ENCODE measurements at places on chromosomes 7 and 10.
A peak's percentile ranks its signal among the peaks of the same experiment; 100 is the strongest.

DNA sequence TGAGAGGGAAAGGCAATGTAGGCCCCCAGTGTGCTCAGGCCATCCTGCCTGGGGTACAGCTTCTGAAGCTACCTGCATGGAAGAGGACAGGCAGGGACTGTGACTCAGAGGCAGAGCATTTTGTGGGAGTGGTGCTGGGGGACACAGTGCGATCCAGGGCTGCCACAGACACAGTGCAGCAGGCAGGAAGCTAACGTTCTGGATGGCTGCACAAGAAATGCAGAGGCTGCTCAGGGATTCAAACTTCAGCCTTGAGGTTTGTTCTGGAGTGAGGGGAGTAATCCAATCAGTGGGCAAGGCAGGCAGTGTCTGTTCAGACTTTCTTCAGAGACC, 648.0 kb upstream of the IGFBP3 start:
- DNase-seq: peak; percentile 68

DNA sequence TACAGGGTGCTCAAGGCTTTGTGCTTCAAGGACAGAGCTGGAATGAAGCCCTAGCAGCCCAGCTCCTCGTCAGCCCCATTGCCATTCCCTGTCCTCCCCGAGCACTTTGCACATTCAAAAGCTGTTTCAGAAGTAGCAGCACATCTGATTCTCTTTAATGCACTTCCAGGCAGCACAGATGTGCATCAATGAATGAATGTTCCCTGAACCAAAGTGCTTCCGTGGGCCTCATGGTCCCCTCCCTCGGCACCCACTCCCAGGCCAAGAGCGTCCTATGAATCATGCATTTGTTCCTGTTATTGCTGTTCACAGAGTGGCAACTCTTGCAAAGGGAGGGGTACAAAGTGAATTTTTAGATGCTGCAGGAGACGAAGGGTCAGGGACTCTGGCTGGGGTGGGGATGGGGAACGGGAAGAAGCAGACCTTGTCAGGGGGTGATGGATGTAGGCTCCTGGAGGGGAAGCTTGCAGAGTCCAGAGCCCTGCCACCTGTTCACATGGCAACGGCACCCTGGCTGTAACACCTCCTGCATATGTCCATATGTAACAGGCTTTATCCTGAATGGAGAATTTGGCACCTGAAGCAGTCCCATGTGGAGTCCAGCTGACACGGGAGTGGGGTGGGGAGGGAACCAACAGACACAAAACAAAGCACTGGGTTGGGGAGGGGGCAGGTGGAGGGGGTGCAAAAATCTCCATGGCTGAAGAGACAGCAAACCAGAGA, 62.2 kb upstream of the BAIAP2L1 start:
- DNase-seq: no peak

- peak; percentile 53 for DNase-seq
These were observed 5.7 kb upstream of the PRR15 start for GRCh38 chr7:29557954-29558353.

GRCh38 chr10:110751850-110752249, 107.7 kb downstream of the RBM20 start:
- DNase-seq: no peak

GRCh38 chr7:24907311-24907886, 72.6 kb downstream of the OSBPL3 start:
- no peak for DNase-seq

- DNase-seq: no peak
These were observed 97.9 kb upstream of the FZD8 start for GRCh38 chr10:35739998-35740397.

- DNase-seq: no peak
These were observed 246.9 kb downstream of the PTEN start for GRCh38 chr10:88110355-88110754.

DNA sequence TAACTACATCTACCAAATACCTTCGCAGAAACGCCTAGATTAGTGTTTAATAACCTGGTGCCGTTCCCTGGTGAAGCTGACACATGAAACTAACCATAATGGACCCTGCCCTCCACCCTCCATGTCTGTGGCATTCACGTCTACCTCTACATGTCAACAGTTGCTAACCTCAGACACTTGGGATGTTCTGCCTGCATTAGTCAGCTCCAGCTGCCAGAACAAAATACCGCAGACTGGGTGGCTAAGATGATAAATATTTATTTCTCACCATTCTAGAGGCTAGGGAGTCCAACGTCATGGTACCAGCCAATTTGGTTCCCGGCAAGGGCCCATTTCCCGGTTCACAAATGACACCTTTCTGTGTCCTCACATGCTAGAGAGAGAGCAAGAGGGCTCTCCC, 118.5 kb upstream of the CHST15 start:
- no peak for DNase-seq

GRCh38 chr7:77989981-77990566, 191.5 kb downstream of the PHTF2 start:
- peak; percentile 87 for DNase-seq

- DNase-seq: peak; percentile 91
These were observed 164.4 kb downstream of the SVIL start for GRCh38 chr10:29470355-29470705.

DNA sequence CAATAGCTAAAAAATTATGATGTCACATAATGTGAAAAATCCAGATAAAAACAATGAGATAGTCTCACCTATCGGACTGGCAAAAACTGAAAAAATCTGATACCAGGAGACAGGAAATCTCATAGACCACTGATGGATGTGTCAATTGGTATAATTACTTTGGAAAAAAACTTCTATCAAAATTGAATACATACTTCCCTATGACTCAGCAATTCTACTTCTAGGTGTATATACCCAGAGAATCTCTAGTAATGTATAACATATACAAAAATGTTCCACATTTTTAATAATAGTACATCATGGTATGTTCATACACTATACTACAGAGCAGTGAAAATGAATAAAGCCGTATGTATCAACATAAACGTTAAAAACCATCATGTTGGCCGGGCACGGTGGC, 34.9 kb downstream of the SHTN1 start:
- no peak for DNase-seq

GRCh38 chr7:100127866-100128636, 1.3 kb downstream of the MBLAC1 start:
- DNase-seq: peak; percentile 78

GRCh38 chr10:75319274-75319673, 82.3 kb downstream of the ZNF503 start:
- no peak for DNase-seq

DNA sequence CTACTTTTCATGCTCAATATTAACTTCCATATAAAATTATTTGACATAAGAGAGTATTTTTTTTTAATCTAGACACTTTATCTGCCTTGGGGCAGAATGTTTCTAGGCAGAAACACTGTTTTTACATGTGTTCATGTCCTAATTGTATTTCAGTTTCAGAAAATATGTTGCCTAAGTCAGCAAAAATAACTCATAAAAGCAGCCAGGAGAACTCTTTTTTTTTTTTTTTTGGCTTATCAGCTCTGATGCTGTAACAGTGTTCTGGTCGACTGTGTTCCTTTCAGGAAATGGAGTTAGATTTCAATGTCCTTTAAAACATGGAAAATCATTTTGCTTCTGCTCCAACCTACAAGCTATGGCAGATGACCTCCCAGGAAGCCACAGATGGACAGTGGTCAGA, 63.2 kb upstream of the OPALIN start:
- DNase-seq: no peak

DNA sequence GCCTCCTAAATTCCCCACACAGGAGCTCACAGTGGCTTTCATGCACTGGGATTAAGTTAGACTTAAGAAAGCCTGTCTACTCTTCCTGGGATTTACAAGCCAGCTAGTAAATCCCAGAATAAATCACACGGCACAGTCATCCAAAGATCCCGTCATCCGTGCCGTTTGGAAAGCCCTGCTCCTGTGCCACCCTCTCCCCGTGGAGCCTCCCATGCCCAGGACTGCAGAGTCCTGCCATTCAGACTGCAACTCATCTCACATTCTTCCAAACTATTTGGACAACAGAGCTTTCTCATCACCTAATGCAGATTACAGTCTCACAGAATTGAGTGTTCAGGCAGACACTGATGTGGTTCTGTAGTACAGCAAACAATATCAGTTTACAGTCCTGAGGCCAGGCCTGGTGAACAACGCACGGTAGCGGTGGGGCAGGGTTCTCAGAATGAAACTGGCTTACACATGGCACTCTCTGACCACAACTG, 166.5 kb downstream of the EGFR start:
- no peak for DNase-seq

DNA sequence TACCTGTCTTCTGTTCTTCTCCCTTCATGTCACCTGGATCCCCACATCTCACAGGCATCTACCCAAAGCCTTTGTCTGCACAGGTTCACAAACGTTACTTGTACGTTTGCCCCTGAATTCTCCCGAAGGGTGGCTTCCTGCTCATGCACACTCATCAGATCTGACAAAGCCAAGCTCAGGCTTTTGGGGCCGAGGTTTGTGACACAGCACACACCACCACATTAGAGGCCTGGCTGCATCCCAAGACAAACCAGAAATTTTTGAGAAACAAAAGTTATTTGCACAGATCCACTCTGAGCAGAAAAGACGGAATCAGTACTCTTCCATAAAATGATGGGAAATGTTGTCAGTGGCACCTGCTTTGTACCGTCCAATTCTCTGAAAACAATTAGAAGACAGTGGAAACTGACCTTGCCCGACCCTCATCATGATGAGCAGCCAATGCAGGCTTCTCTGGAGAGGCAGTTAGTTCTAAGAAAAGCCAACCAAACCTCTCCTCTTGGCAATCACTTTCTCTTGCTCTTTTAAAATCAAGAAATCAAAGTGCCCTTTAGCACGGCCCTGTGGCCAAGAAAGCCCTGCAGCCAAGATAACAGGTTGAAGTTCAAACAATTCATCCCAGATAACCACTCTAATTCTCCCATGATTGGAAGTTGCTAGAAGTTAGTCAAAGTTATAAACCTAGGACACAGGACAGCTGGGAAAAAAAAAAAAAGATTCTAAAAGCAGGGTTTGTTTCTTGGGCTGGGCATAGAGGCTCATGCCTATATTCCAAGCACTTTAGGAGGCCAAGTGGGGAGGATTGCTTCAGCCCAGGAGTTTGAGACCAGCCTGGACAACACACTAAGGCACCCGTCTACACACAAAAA, 13.6 kb upstream of the SVIL start:
- DNase-seq: no peak

DNA sequence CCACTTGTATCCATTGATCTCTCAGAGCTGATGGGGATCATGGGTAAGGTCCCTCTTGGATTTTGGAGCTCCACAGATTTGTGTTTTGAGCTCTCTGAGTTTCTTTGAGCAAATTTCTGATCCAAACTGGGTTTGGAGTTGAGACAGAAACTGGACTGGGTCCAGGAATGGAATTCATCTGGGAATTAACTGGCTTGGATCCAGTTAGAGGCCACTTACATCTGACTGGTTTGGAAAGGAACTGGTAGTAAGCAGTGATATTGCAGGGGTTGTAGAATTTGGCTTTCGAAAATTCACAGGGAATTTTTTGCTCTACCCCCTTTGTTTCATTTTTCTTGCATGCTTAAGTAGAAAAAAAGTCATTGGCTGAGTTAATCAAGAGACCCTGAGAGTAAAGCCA, 245.6 kb downstream of the SEMA3D start:
- DNase-seq: no peak

DNA sequence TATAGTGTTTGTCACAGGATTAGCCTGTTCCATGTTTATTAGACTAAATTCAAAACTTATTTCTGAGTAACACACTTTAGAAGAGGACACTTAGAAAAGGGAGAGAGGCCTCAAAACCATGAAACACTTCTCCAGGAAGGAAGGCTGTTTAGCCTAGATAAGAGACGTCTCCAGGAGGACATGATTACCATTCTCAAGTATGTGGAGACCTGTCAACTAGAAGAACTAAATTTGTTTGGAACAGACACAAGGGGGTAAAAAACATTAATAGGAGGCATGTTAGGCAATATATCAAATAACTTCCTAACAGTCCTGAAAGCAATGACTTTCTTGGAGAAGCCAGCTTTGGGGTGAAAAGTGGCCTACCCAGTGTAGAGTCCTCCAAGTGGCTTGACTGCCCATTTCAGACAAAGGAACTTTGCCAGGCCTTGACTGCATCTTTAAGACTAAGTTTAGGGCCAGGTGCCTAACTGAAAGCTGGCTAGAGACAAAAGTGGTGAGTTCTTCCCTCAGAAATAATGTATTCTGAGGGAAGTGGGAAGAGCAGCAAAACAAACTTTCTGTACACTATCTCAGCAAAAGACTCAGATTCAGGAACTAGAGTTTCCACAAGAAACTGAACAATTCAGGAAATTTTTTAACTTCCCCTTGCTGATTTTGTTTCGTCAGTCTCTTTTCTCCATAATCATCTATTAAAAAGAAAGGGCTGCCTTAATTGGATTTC, 11.8 kb downstream of the NCOA4 start:
- no peak for DNase-seq

DNA sequence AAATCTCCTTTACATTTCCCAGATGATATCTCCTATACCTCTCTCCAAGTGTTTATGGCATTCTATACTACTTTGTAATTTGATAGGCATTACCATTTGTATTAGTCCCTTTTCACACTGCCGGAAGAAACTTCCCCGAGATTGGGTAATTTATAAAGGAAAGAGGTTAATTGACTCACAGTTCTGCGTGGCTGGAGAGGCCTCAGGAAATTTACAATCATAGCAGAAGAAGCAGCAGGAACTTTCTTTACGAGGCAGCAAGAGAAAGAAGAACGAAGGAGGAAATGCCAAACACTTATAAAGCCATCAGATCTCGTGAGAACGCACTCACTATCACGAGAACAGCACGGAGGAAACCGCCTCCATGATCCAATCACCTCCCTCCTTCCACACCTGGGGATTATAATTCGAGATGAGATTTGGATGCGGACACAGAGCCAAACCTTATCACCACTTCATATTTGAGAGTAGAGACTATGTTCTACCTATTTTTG, 1194.6 kb downstream of the SORCS1 start:
- no peak for DNase-seq

DNA sequence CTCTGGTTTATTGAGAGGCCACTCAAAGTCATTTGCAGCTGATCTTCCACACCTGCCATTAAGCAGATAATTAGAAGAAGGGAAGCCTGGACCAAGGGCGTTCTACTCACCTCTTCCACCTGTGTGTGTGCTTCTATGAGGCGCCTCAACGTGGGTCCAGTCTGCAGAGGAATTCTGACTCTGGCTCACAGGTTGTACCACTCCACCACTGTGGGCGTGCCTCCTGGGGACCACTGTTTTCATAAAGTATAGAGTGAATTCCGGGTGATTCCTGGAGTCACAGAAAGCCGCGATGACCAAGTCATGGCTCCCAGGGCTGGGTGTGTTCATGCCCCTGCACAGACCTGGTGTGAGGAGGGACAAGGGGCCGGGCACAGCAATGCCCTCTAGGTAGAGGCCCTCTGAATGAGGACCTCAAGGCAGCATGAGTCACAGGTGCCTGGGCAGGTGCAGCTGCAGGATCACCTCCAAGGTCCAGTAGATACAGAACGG, 408.3 kb upstream of the MGMT start:
- peak; percentile 18 for DNase-seq

GRCh38 chr7:12701433-12701832, 14.0 kb downstream of the ARL4A start:
- no peak for DNase-seq

GRCh38 chr7:131154380-131154779, 173.3 kb upstream of the MKLN1 start:
- no peak for DNase-seq

DNA sequence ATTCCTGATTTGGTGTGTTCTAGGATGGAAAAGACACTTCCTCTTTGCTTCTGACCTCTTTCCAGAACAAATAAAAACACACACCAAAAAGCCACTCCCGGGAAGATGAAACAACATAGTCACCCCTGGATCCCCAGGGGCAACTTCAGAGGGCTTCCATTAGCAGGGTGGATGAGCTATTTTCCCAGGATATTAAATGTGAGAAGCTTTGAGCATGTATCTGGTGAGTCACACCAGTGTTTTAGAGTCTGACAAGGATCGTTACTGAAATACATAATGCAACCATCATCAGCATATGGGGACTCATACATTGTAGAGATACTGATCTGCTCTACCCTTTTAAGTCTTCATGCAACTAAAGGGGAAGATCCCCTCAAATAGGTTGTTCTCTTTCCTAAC, 115.5 kb upstream of the ZNF438 start:
- DNase-seq: no peak
